Activated naive CD4-positive, alpha-beta T cell treated with anti-CD3 and anti-CD28 coated beads for 36 hours (primary cell): ENCODE measurements at places on chromosomes 2 and 18. TPM values are rescaled to one million over a fixed set of nuclear protein-coding genes. Genes with fewer than 3 reads are reported as not detected.

WDR12 gene
- 98.3 TPM for total RNA-seq

DNA sequence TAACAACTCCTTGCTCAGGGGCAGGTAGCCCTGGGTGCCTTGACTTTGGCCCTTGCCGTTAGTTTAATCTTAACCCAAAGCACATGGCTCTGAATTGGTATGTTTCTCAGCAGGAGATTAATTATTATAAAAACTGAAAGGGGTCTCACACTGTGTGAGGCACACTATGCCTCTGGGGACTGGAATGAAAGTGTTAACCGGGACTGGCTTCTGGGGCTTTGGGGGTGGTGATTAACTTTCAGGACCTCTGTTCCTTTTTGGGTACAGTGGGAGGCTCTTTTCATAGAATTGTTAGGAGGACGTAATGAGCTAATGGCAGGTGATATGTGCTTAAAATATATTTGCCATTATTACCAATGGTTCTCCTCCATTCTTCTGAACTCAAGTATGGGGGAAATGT, 5.1 kb downstream of the MERTK start:
- DNase-seq = no peak

GRCh38 chr18:56235481-56236013, 402.8 kb downstream of the TXNL1 start:
- no peak for DNase-seq

- DNase-seq = no peak
Observed at GRCh38 chr2:68755071-68755470, 20.5 kb downstream of the ARHGAP25 start.

DNA sequence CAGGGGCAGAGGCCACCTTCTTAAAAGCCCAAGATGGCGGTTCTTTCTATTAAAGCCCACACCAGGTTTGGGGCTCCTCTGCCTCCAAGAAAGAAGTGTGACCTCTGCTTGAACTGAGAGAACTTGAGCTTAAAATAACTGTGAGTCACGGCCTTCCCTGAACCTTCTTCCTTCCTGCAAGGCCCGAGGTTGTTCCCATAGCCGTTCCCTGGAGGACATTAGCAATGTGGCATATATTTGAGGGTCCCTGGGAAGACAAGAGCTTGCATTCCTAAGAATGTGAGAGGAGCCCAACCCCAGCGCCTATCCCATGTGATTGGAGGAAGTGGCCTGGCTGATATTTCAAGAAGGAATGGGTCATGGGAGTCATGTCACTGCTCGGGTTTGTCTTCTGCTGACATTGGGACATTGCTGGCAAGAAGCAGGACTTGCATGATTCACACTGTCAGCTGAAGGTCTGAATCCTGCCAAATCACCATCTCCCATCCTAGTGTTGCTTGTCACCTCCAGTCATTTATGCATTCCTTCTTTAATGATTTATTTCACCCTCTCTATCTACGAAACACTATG, 168.1 kb downstream of the TRIB2 start:
- no peak for DNase-seq

ZBTB14 gene
- total RNA-seq = 22.0 TPM

SCN2A gene
- 0.14 TPM for total RNA-seq

DNA sequence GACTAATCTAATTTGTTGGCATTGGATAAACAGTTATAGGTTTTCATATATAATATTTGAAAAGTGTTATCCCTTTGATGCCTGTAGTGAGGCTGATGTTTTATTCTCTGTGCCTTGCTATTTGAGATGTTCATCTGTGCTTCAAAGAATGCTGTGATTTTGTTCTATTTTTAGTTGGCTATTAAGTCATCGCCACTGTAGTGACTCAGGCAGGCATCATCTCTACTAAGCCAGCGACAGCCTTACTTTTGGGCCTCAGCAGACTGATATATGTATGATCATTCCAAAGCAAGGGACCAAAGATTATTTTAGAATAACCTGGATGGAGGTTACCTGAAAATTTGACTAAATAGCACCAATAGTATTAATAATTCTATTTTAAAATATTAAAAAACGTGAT, 1674.5 kb upstream of the NXPH2 start:
- DNase-seq = no peak

GRCh38 chr18:22913861-22914260, 19.3 kb upstream of the RBBP8 start:
- no peak for DNase-seq
